ENCODE measurements at places on chromosomes 4 and X.

DNA sequence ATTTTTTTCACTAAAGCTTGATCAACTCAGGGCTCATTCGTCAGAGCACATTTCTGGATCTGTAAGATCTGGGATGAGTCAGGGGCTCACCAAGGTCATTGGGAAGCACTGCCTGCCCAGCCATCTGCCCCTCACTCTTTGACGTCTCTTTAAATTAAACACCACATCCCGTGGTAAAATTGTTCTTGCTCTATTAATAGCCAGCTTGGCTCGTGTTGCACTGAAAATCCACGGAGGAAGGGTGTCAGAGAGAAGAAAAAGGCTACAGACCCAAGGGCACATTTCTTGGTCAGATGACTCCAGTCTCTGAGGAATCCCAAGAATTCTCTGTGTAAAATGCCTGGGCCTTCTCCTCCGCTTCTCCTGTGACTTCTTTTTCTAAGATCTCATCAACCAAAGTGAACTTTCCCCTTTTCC, 45.7 kb upstream of the GATB start:
- no peak for DNase-seq

DNA sequence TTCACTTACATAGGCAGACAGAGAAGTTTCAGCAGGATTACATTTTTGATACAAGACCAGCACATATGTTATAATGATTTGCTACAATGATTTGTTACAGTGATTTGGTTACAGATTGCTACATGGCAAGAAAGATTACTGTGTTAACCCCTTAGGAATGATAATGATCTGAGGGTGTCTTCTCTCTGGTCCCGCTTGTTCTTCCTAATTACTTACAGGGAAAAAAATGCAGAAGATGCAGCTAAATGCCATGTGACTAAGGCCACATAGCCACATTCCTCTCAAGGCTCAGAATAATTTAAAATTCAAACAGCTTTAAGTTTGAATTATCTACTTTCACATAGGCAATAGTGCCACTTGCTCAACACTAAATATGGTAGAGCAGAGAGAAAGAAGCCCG, 9.7 kb upstream of the LAP3 start:
- DNase-seq = no peak

GRCh38 chr4:140252742-140253555, 99.0 kb upstream of the MAML3 start:
- no peak for DNase-seq

DNA sequence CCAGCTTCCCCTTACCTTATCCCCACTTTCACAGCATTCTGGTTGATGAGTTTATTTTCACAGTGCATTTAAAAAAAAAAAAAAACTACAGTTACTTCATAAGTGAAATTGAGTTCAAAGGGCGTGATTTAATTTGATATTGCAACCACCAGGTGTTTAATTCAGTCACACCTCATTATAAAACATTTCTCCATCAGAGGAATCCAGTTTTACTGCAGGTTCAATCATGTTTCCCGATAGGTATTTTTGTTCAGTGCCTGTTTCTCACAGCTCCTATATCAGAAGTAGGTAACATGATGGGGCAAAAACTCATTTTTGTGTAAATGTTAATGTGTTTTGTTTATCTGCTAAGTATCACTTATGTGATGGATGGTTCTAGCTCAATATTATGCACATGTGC, 102.3 kb upstream of the PCDH7 start:
- DNase-seq = no peak

DNA sequence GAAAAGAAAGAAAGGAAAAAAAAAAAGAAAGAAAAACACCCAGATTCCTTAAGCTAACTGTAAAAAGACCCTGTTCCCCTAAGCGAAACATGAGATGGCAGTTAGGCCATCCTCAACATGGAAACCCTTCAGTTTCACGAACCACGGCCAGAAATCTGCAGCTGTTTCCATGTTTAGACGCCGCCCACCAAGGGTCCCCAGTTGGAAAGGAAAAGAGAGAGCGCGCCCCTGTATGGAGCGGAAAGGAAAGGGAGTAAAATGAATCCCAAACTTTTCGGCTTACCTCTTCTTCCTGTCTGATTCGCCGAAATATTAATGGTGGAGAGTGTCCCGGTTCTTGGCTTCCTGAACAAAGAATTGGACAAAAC, 38.3 kb downstream of the MGARP start:
- DNase-seq = no peak

GRCh38 chrX:15496824-15497223, 3.7 kb upstream of the PIR start:
- DNase-seq = no peak

DNA sequence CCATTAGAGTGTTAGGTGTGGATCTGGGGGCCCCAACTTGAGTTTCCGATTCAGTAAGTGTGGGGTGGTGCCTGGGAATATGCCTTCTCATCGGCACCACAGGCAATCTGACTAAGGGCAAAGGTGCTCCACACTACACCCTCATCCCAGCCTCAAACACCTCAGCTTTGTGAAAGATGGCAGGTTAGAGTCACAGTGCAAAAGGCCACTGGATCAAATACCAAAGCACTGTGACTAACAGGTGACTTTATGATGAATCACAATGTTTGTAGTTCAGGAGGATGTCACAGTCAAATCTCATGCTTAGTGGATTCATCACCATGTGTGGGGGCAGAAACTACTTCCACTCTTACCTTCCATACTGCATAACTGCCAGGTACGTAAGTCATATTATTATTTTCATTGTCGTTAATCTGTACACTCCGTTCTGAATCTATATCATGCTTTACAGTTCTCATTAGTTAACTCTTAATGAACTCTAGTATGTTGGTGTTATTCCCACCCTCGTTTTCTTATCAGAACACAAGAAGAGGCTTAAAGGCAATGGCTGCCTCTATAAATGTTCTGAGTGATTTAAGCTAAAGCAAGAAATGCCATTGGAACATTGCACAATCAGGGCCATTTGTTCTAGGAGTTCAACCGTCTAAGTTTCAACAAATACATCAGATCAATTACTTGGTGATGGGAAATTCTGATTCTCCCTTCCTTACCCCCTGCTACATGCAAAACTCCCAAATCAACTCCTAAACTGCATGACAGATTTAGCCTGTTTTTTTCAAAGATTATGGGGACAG, 50.2 kb downstream of the PRKG2 start:
- no peak for DNase-seq

GRCh38 chrX:108811891-108812290, 75.5 kb upstream of the IRS4 start:
- no peak for DNase-seq

GRCh38 chr4:39259571-39260330, 77.4 kb downstream of the WDR19 start:
- DNase-seq = no peak

GRCh38 chrX:30876367-30876766, 12.7 kb downstream of the TAB3 start:
- DNase-seq = no peak

GRCh38 chrX:46627711-46628419, 54.3 kb downstream of the CHST7 start:
- DNase-seq = no peak

DNA sequence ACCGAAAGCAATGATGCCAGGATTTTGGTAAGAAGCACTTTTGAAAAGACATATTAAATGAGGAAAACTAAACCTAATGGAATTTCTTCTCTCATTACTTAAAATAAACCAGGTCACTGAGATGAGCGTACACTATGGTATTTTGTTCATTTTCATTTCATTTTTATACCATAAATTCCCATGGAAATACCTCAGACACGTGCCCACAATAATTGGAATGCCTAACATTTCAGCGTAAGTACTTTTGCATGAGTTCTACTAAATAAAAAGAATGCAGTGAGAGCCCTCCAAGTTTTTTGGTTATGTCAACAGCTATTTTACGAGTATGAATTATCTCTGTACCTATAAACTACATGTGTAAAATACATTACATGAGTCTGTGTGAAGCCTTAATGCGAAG, 3.2 kb downstream of the CAMK2D start:
- DNase-seq = no peak

- DNase-seq = no peak
Observed at GRCh38 chr4:38820329-38821061, 15.9 kb upstream of the TLR1 start.

DNA sequence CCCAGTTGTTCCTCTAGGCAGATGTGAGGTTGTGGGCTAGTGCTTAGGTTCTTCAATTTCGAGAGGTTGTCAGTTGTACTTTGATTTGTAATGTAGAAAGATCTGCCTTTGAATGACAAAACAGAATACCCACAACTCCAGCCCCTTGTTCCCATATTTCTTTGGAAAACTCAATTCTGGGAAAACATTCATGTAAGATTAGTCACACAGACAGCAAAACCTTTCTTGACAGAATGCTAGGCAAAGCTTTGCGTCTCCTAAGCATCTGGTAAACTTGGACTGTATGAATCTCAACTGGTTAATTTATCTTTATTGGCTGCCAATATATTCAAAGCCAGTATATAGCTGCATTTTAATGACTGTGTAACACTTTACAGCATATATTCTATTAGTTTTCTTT, 34.9 kb downstream of the NOCT start:
- no peak for DNase-seq

- DNase-seq = no peak
Observed at GRCh38 chrX:6644411-6644810, 109.5 kb upstream of the VCX3A start.

DNA sequence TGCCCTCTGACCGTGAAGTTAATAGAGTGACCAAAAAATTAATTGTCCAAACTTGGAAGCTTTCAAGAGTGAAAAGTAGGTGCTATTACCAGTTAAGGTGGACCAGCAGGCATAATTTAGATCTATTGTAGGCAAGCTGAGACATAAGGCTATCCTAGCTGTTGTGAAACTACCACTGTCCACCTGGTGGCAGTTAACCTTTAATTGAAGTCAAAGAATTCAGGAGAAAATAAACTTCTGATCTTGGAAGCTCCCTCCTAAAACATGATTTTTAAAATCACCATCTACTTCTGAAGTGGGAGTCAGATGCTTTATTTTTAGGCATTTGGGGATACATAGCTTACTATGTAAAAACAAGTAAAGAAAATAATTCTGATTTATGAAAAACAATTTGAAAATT, 636.3 kb upstream of the HTR2C start:
- no peak for DNase-seq

DNA sequence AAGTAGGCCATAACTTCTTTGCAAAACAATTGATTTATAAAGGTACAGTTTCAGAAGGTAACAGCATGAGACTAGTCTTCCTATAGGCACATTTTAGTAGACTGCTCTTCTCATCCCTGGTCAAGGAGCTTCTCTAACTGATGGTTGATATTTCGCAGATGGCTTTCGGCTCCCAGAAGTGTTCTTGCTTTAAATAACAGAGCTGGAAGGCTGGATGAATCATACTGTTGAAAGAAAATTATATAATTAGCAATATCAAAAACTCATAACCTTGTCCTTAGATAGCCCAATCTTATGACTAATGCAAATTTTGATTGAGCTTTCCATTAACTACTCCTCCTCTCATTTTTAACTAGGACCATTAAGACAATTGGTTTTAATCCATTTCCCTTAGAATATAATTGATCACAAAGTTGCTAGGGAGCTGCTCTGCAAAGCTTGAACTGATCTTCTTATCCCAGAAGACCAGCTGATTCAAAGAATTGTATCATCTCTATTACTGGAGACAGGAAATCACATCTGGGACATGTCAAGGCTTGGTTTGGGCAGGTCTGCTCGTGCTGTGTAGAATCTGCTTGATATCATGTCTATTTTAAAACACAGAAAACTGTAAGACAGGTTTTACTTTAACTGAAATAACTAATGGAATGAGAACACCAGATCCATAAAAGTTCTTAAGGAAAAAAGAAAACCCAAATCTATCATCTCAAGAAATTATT, 38.6 kb downstream of the CENPU start:
- DNase-seq = no peak

- no peak for DNase-seq
Observed at GRCh38 chr4:96681218-96681617, 841.3 kb downstream of the PDHA2 start.

GRCh38 chr4:77586951-77587383, 18.7 kb upstream of the CXCL13 start:
- no peak for DNase-seq

GRCh38 chr4:146647615-146648460, 9.1 kb downstream of the POU4F2 start:
- no peak for DNase-seq

GRCh38 chrX:82127228-82128123, 925.6 kb downstream of the SH3BGRL start:
- no peak for DNase-seq

DNA sequence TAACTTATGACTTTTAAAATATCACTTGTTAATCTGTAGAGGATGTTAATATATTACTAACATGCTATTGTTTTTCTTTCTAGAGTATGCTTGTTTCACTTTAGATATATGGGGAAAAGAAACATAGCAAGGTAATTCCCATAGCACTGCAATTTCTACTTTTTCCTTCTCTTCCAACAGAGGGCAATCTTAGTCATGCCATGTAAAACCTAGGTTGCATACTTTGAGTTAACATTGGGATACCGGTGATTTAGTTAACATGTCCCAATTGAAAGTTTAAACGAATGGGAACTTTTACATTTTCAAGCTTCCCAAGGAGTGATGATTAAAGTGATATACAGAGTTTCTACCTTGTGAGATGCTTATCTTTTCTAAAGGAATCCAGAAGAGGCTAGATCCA, 89.4 kb upstream of the IL13RA1 start:
- no peak for DNase-seq

DNA sequence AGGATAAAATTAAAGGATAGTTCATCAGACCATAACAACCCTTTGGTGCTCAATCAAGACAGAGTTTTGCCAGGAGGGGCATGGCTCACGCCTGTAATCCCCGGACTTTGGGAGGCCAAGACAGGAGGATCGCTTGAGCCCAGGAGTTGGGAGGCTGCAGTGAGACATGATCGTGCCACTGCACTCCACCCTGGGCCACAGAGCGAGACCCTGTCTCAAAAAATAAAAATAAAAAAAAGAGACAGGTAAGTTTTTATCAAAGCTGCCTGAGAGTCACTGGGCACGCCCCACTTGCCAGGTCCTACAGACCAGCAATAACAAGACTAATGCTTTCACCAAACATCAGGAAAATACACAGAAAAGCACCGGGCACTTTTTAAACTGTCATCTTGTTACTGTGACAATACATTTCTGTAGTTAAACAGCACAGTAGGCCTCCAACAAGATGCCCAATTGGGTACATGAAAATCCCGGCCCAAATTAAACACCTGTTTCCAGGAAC, 765 bp downstream of the CFAP97 start:
- DNase-seq = no peak

- no peak for DNase-seq
Observed at GRCh38 chrX:96764864-96765263, 80.2 kb downstream of the DIAPH2 start.

- no peak for DNase-seq
Observed at GRCh38 chr4:8205241-8205707, 6.2 kb downstream of the SH3TC1 start.

DNA sequence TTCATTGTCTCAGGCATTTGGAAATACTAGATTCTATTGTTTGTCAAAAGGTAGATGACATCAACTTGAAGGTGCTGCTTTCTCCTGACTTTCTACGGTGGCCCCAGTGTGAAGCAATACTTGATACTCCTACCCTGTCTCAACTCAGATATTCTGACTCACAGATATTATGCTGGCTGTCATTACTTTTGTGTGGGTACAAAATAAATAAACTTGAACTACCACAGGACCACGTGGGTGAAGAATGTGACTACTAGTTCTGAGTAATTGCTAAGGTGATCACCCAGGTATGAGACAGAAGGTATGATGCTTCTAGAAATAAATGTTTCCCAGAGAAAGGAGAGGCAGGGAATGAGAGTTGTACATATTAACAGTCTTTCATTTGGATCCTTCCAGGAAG, 275.3 kb upstream of the SPOCK3 start:
- DNase-seq = no peak

- DNase-seq = no peak
Observed at GRCh38 chr4:82381661-82382296, 8.0 kb upstream of the HNRNPD start.
